ENCODE measurements at places on chromosomes 4 and X. TPM values are rescaled to one million over a fixed set of nuclear protein-coding genes. Genes with fewer than 3 reads are reported as not detected.

GIMD1 gene
- not detected for polyA plus RNA-seq

HEPH gene
- polyA plus RNA-seq = 1.1 TPM

FAM3A gene
- 51.6 TPM for polyA plus RNA-seq

CT45A10 gene
- not detected for polyA plus RNA-seq

NOX1 gene
- 0.02 TPM for polyA plus RNA-seq

CYLC1 gene
- polyA plus RNA-seq = not detected

EVC2 gene
- polyA plus RNA-seq = 2.0 TPM

CLNK gene
- 0.05 TPM for polyA plus RNA-seq

XAGE1A gene
- not detected for polyA plus RNA-seq

BEX2 gene
- 12.2 TPM for polyA plus RNA-seq

MXRA5 gene
- polyA plus RNA-seq = 1.6 TPM

NPY5R gene
- polyA plus RNA-seq = 0.04 TPM

MAGEA2B gene
- not detected for polyA plus RNA-seq

MAGEB2 gene
- polyA plus RNA-seq = not detected

TMPRSS11E gene
- 227 TPM for polyA plus RNA-seq

CAMK2D gene
- polyA plus RNA-seq = 7.5 TPM

ENPP6 gene
- polyA plus RNA-seq = 0.14 TPM

COQ2 gene
- 9.1 TPM for polyA plus RNA-seq

RBM47 gene
- polyA plus RNA-seq = 31.3 TPM

KLHL13 gene
- polyA plus RNA-seq = 1.6 TPM

ARHGEF6 gene
- 0.90 TPM for polyA plus RNA-seq

AR gene
- 0.52 TPM for polyA plus RNA-seq

TREX2 gene
- 1.9 TPM for polyA plus RNA-seq

CXCL5 gene
- 0.14 TPM for polyA plus RNA-seq

FAM199X gene
- 4.5 TPM for polyA plus RNA-seq

CXorf66 gene
- not detected for polyA plus RNA-seq

NEUROG2 gene
- not detected for polyA plus RNA-seq

GPR78 gene
- polyA plus RNA-seq = 8.9 TPM

JCHAIN gene
- 5.4 TPM for polyA plus RNA-seq

IGBP1 gene
- polyA plus RNA-seq = 25.2 TPM

AFF2 gene
- 0.01 TPM for polyA plus RNA-seq

BMP3 gene
- 0.05 TPM for polyA plus RNA-seq

RAB39B gene
- 0.09 TPM for polyA plus RNA-seq

SPARCL1 gene
- polyA plus RNA-seq = 21.5 TPM

HOPX gene
- polyA plus RNA-seq = 649 TPM

CENPVL1 gene
- polyA plus RNA-seq = not detected

FAM156A gene
- 9.0 TPM for polyA plus RNA-seq

OTUD4 gene
- polyA plus RNA-seq = 7.8 TPM

ACOX3 gene
- 31.8 TPM for polyA plus RNA-seq

Measured in esophagus (tissue), 2 donors.